Mesothelial cell of epicardium (in vitro differentiated cells): ENCODE measurements at places on chromosomes 5 and 9. TPM values are rescaled to one million over a fixed set of nuclear protein-coding genes. Genes with fewer than 3 reads are reported as not detected.

MOB3B gene
- total RNA-seq: 13.6 to 14.8 TPM (median 14.6 TPM) in 3 replicates

CCDC180 gene
- 16.1 to 17.7 TPM (median 17.1 TPM) in 3 replicates for total RNA-seq

CDH18 gene
- total RNA-seq: 2.1 to 3.7 TPM (median 2.8 TPM) in 3 replicates

SLC36A2 gene
- total RNA-seq: not detected in 3 replicates

MLANA gene
- total RNA-seq: not detected in 3 replicates

GRCh38 chr5:115480271-115480670 lies 64.3 kb downstream of the FEM1C start:
- DNase-seq: no peak

DNA sequence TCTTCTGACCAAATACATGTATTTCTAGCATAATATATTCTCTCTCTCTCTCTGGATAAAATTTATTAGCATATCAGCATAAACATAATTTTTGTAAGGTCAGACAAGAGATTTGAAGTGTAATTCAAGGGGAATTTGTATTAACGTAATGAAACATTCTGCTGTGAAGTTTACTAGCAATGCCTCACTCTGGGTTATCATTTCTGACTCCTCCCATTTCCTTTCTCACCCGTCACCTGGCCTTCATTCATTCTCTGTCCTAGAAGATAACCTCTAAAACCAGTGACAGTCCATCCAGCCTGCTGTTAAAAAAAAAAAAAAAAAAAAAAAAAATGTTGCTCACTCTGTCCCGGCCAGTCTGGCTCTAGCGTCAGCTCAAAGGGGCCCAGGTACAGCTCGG lies 27.1 kb downstream of the GRAMD2B start:
- DNase-seq: no peak

DNA sequence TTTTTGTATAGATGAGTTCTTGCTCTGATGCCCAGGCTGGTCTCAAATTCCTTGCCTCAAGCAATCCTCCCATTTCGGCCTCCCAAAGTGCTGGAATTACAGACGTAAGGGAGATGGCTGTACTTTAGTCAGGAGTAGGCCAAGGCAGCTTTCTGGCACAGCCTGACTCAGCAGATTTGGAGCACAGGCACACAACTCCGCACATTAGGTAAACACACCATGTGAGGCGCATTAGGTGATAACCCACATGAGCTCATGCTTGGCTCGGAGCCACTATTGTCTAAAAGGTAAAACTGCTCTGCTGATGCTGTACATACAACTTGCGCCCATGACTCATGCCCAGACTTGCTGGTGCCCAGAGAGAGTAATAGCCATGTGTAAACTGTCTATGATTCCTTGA lies 1157.9 kb downstream of the TAF11L14 start:
- DNase-seq: no peak

- no peak for DNase-seq
Observed at GRCh38 chr9:72445306-72445995, 76.0 kb upstream of the TMC1 start.

DNA sequence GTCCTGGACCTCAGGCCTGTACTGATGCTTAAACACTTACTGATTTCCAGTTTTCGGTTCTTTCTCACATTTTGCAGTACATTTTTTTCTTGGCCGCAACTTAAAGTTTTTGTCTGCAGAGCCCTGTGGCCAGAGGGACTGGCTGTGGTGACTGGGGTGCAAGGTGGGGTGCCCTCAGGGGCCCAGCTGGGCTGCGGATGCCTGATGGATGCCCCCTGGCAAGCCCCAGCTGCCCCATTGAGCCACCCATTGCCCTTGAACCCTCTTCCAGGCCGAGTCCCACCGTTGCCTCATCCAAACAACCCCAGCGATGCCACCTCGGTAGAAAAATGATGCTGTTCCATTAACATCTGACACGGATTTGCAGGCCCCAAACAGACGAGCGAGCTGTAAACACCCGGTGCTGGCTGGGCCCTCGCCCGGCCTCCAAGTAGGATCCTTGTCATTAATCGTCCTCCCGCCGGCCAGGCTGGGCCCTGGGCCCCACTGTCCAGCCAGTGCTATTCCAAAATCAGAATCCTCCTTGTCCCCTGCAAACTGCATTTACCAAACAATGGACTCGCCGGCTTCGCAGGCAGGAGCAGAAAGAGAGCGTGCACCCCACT lies 107.9 kb downstream of the PHF2 start:
- peak; percentile 31 for DNase-seq
